ENCODE measurements at places on chromosomes 2 and 18. TPM values are rescaled to one million over a fixed set of nuclear protein-coding genes. Genes with fewer than 3 reads are reported as not detected.

Gene ALLC
- not detected for total RNA-seq

DNA sequence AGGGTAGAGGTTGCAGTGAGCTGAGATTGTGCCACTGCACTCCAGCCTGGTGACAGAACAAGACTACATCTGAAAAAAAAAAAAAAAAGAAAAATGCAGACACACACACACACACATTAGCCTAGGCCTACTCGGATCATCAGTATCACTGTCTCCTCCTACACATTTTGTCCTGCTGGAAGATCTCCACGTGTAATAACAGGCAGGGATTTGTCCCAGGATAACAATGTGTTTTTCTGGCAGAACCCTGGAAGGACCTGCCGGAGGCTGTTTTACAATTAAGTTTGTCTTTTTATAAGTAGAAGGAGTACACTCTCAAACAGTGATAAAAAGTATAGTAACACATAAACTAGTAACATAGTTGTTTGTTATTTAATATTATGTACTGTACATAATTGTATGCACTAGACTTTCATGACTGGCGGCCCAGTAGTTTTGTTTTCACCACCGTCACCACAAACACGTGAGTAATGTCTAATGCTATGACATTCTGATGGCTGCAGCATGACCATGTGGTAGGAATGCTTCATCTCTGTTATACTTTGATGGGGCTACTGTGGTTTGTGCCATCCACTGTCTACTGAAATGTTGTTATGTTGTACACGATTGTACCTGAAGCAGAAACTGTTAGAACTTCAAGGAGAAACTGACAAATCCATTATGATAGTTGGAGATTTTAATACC lies 130.6 kb downstream of the ATP9B start:
- DNase-seq, result no peak

- DNase-seq, result no peak
Measured at GRCh38 chr2:8570637-8571036, 111.2 kb upstream of the ID2 start.

- DNase-seq, result no peak
Measured at GRCh38 chr18:26756556-26756955, 109.0 kb downstream of the AQP4 start.

- DNase-seq, result no peak
Measured at GRCh38 chr2:224271617-224272236, 130.2 kb downstream of the FAM124B start.

GRCh38 chr2:222813177-222813843 lies 47.5 kb upstream of the ACSL3 start:
- DNase-seq, result no peak

DNA sequence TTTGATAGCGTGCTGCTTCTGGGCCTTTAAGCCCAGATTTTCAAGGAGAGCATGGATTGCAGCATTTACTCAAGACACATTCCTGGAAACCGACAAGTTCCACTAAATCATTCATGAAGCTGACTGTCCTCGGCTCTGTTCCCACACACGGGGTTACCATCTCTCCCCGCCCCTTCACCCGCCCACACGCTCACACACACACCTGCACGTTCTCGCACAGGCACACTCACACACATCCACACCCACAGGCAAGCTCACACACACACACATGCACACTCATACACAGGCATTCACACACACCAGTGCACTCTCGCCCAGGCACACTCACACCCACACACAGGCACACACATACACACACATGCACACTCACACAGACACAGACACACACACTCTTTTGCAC lies 150.0 kb upstream of the AGAP1 start:
- no peak for DNase-seq

Gene CCDC68
- total RNA-seq, result 0.23 TPM

GRCh38 chr2:24220554-24221291 lies 45.9 kb downstream of the FAM228A start:
- DNase-seq, result no peak
